Activated naive CD4-positive, alpha-beta T cell treated with anti-CD3 and anti-CD28 coated beads for 36 hours (primary cell): ENCODE measurements at places on chromosomes 12 and 14. TPM values are rescaled to one million over a fixed set of nuclear protein-coding genes. Genes with fewer than 3 reads are reported as not detected.

DNA sequence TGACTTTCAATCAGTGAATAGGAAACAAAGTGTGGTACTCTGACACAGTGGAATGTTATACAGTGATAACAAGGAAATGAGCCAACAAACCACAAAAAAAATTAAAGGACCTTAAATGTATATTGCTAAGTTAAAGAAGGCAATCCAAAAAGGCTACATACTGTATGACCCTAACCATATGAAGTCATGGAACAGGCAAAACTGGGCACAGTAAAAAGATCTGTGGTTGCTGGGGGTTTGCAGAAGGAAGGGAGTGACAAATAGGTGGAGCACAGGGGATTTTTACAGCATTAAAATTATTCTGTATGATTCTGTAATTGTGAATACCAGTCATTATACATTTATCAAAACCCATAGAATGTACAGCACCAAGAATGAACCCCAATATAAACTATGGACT is 112.6 kb downstream of the KCNC2 start:
- H3K36me3 ChIP-seq, result no peaks in the 10 kb centered on the region
- peaks cover 3% of the 10 kb centered on the region for H3K27me3 ChIP-seq
- H3K27ac ChIP-seq, result no peak overlapping the region
- no peaks in the 10 kb centered on the region for H3K4me1 ChIP-seq
- H3K4me3 ChIP-seq, result no peak overlapping the region
- no peak for DNase-seq

DNA sequence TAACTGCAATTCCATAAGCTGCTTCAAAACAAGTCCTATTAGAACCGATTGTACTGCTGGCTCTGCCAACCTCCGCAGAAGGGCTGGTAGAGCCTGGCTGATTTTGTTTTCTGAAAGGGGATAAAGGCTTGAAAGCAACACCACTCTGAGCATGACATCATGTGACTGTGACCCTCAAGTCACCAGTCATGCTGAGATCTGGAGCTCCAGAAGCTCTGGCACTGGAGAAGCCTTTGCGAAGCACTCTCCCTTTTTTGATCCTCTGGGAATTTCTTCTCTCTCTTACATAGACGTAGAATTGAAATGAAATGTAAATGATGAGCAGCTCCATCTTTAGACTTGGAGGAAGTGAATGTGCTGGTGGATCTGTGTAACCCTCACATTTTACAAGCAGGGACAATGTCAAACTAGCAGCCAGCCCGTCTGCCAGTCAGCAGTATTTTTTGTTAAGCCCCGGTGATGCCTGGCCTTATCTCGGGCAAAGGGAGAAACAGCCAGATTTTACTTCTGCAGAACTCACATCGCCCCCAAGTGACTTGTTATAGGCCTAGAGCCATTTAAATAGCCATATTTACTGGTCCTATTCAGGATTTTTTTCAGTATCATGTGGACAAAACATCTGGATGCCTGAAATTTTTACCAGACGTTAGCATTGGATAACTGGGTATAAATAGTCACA is 112.1 kb upstream of the NPAS3 start:
- no peaks in the 10 kb centered on the region for H3K4me1 ChIP-seq
- no peaks in the 10 kb centered on the region for H3K36me3 ChIP-seq
- H3K27ac ChIP-seq, result no peak overlapping the region
- DNase-seq, result no peak

Gene MSI1
- 0.57 TPM for total RNA-seq

Gene IFNG-AS1
- total RNA-seq, result 1.2 TPM

Gene CDCA3
- total RNA-seq, result 108 TPM
